ENCODE measurements at places on chromosomes 2 and 18.

GRCh38 chr2:23673830-23674679 is 252.9 kb downstream of the ATAD2B start:
- no peak for DNase-seq

DNA sequence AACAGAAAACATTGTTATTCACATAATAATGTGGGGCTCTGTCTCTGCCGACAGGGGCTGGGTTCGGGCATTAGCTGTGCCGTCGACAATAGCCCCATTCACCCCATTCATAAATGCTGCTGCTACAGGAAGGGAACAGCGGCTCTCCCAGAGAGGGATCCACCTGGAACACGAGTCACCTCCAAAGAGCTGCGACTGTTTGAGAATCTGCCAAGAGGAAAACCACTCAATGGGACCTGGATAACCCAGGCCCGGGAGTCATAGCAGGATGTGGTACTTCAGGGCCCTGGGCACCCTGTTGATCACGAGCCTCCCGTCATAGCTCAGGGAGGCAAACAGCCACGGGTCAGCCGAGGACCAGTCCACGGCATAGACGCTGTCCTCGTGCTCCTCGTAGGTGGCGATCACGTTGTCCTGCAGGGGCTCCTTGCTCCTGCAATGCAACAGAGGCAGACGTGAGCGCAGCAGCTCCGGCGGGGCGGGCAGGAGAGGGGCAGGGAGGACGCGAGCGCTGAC is 188.5 kb downstream of the EIPR1 start:
- no peak for DNase-seq

- no peak for DNase-seq
These were observed 191.7 kb upstream of the ALKAL2 start for GRCh38 chr2:479490-480176.

- DNase-seq, result no peak
These were observed 101.6 kb upstream of the XPO1 start for GRCh38 chr2:61639721-61640120.

DNA sequence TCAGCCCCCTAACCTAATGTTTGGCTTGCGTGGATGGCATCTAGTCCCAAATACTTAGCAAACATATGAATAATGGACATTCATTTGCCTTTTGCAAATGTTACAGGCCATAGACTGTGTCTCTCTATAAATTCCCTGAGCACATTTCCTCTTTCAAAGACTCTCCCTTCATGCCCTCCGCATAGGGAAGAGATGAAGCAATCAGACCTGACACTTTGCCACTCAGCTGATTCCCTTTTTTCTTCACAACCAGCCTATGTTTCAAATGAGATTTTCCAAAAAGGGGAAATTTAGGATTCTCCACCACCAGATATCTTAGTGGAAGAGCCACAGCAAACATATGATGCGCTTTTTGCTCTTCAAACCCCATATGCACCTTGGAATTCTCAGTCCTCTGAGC is 453.7 kb downstream of the STK39 start:
- DNase-seq, result no peak

- DNase-seq, result no peak
These were observed 49.0 kb downstream of the SERPINB7 start for GRCh38 chr18:63824220-63824525.

- peak; percentile 10 for DNase-seq
These were observed 100.9 kb downstream of the WDSUB1 start for GRCh38 chr2:159185401-159186130.

GRCh38 chr2:127225186-127225960 is 5.3 kb upstream of the CYP27C1 start:
- DNase-seq, result no peak

DNA sequence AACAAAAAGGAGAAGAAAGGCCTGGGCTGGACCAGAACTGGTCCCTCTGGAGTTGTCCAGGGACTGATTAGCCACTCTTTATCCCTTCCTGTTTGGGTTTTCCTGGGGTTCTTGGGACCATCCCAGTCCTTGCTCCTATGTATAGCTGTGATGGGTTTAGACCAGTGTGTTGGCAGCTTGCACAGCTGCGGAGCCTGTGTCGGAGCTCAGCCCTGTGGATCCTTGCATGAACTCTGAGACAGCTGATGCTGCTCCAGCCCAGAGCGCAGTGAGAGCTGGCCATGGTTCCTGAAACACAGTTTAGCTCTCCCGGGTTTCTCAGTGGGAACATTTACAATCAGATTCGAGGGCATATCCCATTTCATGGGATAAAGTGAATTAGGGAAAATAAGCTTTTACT is 16.9 kb downstream of the IMPA2 start:
- DNase-seq, result no peak

GRCh38 chr18:73891572-73892421 is 255.8 kb downstream of the FBXO15 start:
- no peak for DNase-seq

GRCh38 chr2:24831221-24832072 is 38.2 kb downstream of the CENPO start:
- DNase-seq, result no peak

- no peak for DNase-seq
These were observed 555.2 kb downstream of the CMPK2 start for GRCh38 chr2:6310256-6311215.

- no peak for DNase-seq
These were observed 116.2 kb downstream of the RBMS1 start for GRCh38 chr2:160377204-160377995.

DNA sequence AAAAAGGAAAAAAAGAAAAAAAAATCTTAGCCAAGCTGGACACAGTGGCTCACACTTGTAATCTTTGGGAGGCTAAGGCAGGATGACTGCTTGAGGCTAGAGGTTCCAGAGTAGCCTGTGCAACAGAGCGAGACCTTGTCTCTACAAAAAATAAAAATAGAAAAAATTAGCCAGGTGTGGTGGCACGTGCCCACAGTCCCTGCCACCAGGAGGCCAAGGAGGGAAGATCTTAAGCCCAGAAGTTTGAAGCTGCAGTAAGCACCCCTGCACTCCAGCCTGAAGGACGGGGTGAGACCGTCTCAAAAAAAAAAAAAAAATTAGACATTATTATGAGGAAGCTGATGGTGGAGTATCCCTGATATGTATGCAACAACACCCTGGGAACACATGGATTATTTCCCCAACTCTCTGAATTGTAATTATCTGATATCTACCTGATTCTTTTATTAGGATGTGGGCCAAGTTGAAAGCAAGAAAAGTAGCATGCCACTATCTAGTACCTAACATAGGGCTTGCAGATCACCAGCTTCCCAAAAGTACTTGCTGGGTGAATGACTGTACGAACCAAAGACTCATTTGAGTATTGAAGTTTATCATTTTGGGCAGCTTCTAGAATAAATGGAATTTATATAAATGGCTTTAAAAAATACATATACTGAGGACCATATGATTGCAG is 140.9 kb downstream of the TCF4 start:
- no peak for DNase-seq

GRCh38 chr2:238092486-238093035 is 7.6 kb upstream of the ESPNL start:
- no peak for DNase-seq

- DNase-seq, result no peak
These were observed 48.2 kb downstream of the HAUS1 start for GRCh38 chr18:46152436-46152807.

DNA sequence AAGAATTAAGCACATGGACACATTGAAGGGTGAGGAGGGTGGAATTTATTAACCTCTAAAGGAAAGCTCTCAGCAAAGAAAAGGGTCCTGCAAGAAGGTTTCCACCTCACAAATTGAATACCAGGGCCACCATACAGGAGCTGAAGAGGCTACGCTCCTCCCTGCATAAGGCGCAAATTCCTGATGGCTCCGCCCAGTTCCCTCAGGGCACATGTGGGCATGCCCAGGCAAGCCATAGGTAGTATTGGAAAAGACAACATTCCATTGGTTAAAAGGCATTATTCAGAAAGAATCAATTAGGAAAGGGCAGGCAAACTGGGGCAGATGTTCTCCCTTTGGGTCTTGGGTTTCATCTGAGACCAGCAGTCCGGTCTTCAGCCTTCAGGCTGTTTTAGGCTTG is 161.2 kb downstream of the PTPRM start:
- DNase-seq, result no peak

DNA sequence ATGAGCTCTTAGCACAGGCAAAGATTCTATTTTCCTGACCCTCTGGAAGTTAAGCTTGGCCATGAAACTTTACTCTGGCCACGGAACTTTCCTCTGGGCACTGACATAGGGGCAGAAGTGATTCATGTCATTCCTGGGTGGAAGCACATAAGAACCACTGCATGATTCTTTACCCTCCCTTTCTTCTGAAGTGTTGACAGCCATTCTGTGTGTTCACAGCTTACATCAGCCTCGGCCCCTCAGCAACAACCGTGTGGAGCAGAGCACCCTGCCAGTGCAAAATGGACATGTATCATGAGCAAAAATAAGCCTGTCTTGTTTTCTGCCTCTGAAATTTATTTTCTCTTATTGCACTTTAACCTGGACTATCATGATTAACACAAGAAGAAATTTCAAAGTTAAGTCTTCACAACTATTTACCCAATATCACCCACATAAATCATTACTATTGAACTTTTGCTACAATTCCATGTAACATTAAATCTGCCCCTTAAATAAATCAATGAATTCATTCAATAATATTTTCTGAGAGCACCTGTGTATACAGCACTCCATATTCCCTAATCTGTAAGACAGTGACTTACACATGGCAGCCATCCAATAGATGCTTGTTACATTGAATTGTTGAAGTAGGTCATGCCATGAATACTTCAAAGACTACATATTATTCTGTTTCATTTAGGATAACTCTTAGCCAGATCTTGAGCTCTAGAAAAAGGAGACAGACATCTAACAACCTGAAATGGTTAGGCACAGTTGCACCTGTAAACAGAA is 531.9 kb downstream of the IRS1 start:
- DNase-seq, result no peak

GRCh38 chr2:6917761-6918421 is 679 bp downstream of the RNF144A start:
- no peak for DNase-seq

DNA sequence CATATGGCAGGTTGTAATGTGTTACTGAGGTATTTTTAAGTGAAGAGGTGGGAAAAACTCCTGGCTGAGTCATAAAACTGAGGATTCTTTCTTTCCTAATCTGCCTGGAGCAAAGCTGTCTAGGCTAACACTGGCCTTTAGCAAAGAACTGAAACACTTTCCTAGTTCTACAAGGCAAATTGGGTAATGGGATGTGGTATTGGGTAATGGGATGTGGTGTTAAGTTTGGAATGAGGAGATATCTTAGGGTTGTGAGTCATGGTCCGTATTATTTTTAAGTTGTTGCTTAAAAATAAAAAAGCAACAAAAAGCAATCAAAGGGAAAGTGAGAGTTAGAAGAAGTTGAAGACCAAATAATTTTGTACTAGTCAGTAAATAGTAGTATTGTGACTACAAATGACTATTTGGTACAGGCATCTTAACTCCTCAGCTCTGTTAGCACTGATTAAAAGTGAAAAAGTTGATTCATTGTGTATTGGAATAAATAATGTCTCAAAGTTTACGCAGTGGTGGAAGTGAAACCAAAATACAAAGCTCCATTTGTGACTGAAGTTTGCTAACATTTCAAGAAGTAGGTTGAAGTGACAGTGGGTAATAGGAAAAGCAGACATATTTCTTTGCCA is 216.8 kb downstream of the CAMKMT start:
- DNase-seq, result no peak

GRCh38 chr2:143807671-143808070 is 678.5 kb downstream of the ARHGAP15 start:
- no peak for DNase-seq

DNA sequence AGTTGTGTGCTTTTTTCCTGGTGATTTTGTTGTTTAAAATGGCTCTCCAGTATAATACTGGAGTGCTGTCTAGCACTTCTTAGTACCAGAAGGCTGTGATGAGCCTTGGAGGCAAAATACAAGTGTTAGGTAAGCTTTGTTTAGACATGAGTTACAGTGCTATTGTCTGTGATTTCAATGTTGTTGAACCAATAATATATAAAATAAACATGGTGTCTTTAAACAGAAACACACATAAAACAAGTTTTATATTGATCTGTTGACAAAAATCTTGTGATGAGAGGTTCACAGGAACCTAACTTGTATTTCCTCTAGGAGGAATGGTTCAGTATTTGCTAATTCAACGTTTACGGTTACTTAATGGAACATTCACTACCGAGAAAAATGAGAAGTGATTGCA is 5.0 kb upstream of the FAM171B start:
- no peak for DNase-seq

DNA sequence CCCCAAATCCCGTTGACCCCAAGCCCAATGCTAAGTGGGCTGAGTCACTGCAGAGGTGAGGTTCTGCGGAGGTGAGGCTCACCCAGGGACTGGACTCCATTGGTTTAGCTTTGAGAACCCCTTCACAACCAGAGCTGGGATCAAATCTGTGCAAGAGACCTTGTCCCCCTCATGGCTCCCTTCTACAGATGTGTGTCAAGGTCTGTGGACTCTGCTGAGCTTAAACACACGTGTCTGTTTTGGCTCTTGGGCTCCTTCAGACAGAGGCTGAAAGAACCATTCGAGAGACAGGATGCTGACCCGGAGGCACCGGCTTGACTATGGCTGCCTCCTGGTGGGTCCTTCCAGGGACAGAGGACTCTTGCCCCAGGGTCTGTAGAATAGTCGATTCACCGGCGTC is 190.3 kb downstream of the LPIN1 start:
- no peak for DNase-seq

GRCh38 chr18:55264108-55264507 is 304.8 kb upstream of the CCDC68 start:
- no peak for DNase-seq
